ENCODE measurements at places on chromosomes 7 and 10. TPM values are rescaled to one million over a fixed set of nuclear protein-coding genes. Genes with fewer than 3 reads are reported as not detected.

GRCh38 chr10:89867964-89868363, 166.6 kb downstream of the KIF20B start:
- DNase-seq, result peak; percentile 59

DNA sequence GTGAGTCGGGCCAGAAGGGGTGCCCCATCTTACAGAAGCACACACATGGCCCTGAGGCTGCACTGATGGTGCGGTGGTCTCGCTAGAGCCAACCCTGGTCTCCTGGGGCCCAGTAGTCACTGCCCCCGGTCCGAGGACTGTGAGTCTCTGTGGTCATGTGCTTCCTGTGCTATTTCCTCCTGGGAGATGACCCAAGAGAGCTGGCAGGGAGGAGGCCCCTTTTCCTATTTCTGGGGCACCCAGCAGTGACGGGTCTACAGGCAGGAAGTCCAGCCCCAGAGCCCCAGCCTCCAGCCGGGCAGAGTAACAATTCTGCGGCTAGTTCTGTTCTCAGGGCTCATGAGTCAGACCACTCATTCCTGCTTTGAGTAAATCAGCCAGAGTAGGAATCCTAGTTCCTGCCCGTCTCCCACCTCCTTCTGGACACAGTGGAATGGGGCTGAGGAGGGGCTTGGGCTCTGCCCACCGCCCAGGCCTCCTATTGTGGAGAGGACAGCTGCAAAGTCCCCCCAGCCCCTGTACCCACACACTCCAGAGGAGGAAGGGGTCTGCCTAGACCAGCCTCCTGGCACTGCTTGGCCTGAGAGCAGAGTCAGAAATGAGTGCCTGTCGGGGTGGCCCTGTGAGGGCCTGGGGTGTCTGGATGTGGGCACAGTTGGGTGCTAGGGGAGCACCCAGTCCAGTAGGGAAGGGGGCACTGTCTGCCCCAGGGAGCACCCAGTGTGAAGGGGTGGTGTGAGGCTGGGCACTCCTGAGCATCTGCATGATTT, 80.5 kb upstream of the PPIF start:
- peak; percentile 81 for DNase-seq

DNA sequence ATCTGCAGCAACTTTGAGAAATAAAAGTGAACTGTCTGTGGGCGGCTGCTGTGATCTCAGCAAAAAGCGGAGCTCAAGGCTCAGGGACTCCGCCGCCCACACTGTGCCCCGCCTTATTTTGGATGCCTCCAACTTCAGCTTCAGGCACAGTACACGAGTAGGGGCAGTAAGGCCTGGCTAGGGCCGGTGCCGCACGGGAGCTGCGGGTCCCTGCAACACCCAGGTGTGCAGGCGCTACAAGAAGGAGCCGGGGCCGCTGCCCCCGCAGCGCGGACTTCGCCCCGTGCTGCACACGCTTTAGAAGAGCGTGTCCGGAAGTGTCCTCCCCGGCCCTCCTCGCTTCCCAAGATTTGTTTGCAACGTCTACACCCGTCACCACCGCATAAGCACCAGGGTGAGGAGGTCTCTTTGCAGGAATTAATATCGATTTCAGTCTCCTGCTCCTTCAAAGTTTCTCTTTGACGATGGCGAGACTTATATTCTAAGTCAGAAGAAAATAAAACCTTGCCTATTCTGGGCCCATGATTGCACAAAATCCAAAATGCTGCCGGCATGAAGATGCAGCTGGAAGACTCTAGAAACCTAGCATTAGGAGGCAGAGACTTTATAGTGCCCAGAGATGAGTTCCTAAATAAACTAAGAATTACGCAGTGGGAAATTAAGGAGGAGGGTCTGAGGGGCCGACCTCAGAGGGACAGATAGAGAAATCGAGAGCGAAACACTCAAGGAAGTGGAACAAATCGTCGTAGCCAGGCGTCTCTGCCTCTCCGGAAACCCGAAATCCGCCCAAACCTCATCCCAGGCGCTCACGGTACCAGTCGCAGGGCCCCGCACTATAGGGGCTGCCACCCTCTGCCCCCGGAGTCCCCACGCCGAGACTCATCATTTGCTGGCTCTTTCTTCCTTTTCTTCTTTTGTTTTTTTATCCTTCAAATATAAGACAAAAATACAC, 6.4 kb downstream of the VAX1 start:
- DNase-seq, result no peak

DNA sequence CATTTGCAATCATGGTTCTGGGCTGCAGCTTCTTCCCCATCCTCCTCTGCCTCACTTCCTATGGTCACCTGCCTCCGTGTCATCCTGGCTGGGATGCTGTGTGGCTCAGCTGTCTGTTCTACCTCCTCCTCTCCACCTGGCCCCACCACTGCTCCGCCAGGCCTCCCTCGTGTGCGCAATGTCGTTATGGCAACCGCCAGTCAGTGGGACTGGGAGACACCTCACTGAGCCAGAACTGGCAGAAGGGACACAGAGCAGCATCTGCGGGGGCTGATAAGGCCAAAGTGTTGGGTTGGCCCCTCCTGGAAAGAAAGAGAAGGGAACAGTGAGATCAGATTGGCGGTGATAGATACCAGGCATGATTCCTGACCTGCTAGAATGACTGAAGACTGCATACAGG, 527.5 kb downstream of the INHBA start:
- DNase-seq, result no peak

- no peak for DNase-seq
These were observed 561.9 kb upstream of the KCND2 start for GRCh38 chr7:119711104-119711503.

DNA sequence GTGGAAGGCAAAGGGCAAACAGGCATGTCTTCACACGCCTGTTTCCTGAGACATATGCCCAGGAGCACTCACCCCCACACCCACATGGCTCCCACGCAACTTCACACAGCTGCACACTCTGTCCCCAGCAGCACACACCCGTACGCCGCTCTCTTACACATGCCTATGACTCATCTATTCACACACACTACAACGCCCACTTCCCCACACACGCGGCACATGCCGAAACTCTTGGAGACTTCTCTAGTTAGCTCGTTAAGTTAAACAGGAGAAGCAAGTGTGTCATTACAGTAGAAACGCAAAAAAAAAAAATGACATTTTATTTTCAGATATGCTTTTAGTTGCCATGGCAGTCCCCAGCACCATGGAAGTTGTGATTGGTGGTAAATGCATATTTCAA, 6.7 kb downstream of the CALN1 start:
- peak; percentile 16 for DNase-seq

TRPV5 gene
- 0.07 TPM for polyA plus RNA-seq

- peak; percentile 30 for DNase-seq
These were observed 66.1 kb downstream of the KCNMA1 start for GRCh38 chr10:77571490-77571889.

DNA sequence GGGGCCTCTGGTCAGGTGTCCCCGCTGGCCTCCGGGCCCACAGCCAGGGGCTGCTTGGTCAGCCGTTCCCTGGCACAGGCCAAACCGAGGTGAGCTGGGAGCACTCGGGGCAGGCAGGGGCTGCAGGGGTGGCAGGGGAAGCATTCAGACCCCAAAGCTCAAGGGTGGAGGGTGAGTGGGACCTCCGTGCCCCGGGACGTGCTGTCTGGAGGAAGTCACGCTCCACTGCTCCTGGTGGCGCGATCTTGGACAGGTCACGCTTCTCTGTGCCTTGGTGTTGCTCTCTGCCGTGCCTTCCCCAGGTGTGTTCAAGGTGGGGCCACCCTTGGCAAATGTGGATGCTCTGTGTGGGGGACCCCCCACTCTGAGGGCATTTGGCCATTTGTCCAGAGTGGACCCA, 24.6 kb upstream of the ELFN1 start:
- no peak for DNase-seq

- no peak for DNase-seq
These were observed 5.5 kb downstream of the PTPRN2 start for GRCh38 chr7:158582089-158582456.

GRCh38 chr7:20083781-20084180, 133.4 kb downstream of the MACC1 start:
- no peak for DNase-seq
